ENCODE measurements at places on chromosomes 2 and 18. TPM values are rescaled to one million over a fixed set of nuclear protein-coding genes. Genes with fewer than 3 reads are reported as not detected.

PLA2R1 gene
- 2.2 TPM for total RNA-seq

GAD1 gene
- total RNA-seq = 0.34 TPM

FTCDNL1 gene
- 0.97 TPM for total RNA-seq

PSMA8 gene
- not detected for total RNA-seq

TMEM182 gene
- total RNA-seq = 3.1 TPM

SLC39A10 gene
- 219 TPM for total RNA-seq

ST8SIA5 gene
- total RNA-seq = 7.0 TPM

GALNT14 gene
- 13.7 TPM for total RNA-seq

CHAC2 gene
- 11.7 TPM for total RNA-seq

CPO gene
- 1.9 TPM for total RNA-seq

TOGARAM2 gene
- 0.59 TPM for total RNA-seq

PARD3B gene
- total RNA-seq = 4.9 TPM

TTN gene
- total RNA-seq = 9.7 TPM

NCOA1 gene
- 17.9 TPM for total RNA-seq

TRIM43 gene
- not detected for total RNA-seq

DES gene
- total RNA-seq = 1.5 TPM

PLCL1 gene
- not detected for total RNA-seq

POTEJ gene
- not detected for total RNA-seq

OTOF gene
- not detected for total RNA-seq

SP140 gene
- total RNA-seq = 1.7 TPM

CFAP210 gene
- total RNA-seq = 0.86 TPM

SANBR gene
- total RNA-seq = 12.1 TPM

CNPPD1 gene
- 32.9 TPM for total RNA-seq
